ENCODE measurements at places on chromosomes 12 and 14.

GRCh38 chr12:26135571-26135970 is 10.7 kb upstream of the BHLHE41 start:
- no peak for DNase-seq

GRCh38 chr12:124469193-124469888 is 98.1 kb downstream of the NCOR2 start:
- no peak for DNase-seq

GRCh38 chr12:53701518-53702264 is 25.6 kb downstream of the CALCOCO1 start:
- DNase-seq = peak; percentile 63

GRCh38 chr12:57755454-57756372 is 810 bp downstream of the MARCHF9 start:
- DNase-seq = no peak

DNA sequence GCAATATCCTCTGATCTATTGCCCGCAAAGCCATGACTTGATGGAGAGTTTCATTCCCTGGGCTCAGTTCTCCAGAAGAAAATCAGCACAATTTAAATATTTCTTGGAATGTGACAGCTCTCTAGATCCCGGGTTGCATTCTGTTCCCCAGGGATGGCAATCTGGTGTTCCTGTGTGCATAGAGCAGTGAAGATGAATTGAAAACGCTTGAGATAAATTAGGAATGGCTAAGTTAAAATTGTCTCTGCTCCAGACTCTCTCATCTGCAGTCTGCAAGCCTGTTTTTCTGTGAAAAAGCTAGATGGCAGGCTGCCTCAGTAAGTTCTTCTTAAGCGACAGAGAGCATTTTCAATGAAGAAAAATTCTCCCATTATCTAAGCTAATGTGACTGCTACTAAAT is 582.5 kb upstream of the MGAT4C start:
- no peak for DNase-seq

DNA sequence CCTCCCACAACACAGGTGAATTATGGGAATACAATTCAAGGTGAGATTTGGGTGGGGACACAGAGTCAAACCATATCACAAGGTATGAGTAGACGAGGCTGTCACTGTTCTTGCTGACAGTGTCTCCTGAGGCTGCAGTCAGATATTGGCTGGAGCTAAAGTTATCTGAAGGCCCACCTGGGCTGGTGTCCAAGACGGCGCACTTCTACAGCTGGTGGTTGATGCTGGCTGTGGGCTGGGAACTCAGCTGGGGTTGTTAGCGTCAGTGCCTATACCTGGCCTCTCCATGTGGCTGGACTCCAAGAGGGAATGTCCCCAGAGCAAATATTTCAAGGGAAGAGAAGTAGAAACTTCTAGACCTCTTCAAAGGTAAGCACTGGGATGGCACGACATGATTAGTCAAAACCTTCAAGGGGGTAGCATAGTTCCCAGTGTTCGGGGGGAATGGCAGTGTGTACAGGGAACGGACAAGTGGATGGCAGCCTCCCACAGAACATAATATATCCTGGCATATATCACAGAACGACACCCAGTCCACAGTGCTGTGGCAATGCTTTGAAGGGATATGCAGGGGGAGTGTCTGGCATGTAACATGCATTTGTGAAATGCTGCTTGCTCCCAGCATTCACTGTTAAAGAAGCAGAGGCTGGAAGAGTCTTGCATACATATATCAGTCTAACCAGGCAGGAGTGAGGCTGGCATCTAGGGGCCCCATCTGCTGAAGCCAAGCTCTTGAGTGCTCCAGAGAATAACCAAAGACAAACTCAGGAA is 126.7 kb upstream of the RFLNA start:
- DNase-seq = no peak

GRCh38 chr14:105077649-105077995 is 12.4 kb upstream of the GPR132 start:
- DNase-seq = no peak

- no peak for DNase-seq
Measured at GRCh38 chr14:50308363-50308915, 3.6 kb downstream of the L2HGDH start.

- no peak for DNase-seq
Measured at GRCh38 chr14:69246331-69246730, 13.6 kb upstream of the GALNT16 start.

Measured in Kasumi-1 (cell line).